Caudate nucleus (tissue), 63 donors: ENCODE measurements at places on chromosomes 3 and 15.

DNA sequence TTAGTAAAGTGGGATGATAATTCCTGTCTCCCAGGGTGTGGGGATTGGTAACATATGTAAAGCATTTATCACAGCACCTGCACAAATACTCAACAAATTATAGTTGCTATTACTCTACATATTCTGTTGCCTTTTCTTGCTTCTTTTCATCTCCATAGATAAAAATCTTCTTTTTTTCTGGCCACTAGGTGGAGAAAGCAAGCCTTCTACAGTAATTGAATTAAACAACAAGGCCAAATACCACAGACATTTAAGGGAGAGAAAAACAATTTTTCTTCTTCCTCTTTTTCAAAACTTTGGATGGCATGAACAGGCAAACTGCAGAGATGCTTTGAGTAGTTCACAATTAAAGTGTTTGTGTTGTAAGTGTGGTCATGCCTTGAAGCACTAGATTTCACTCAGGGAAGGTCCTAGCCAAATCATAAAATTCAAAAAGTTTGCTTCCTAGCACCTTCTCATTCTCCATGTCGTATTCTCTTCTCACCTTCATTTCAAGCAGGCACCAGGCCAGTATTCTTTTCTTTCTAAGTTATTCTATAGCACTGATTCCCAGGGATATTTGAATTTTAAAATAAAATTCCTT lies 493.4 kb upstream of the TGFBR2 start:
- DNase-seq = no peak

- DNase-seq = no peak
Measured at GRCh38 chr3:176286476-176287085, 910.7 kb downstream of the TBL1XR1 start.

DNA sequence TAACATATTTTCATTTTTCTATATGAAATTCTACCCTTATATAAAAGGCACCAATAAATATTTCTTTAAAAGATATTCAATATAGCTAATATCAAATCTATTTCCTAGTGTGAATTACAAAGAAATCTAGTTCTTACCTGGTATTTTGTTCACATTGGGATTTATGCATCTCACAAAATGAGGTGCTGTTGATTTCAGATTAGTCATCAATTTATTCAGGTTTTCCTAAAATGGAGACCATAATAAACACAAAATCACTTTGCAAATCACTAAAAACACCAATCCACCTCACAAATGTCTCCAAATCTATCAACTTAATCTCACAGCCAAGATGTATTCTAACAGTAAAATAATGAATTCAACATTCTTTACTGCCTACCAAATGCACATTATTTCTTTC lies 51.2 kb downstream of the MYH15 start:
- no peak for DNase-seq

- no peak for DNase-seq
Measured at GRCh38 chr3:15623535-15624440, 22.2 kb downstream of the BTD start.

DNA sequence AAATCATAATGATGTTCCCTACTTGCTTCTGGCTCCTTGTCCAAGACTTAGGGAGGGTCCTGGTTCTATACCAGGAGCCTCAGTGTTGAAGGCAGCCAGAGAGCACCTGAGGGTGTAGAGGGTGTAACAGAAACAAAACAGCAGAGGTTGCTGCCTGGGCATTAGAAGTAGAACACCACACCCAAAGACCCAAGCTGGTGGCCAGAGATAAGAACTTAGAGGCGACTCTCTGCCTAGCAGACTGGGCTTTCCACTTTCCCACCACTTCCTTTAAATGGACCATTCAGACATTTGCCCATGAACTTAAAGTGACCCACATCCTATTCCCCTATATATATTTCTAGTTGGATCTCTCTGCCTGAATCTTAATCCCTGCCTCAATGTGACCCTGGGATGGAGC lies 189.8 kb downstream of the KLF13 start:
- no peak for DNase-seq

DNA sequence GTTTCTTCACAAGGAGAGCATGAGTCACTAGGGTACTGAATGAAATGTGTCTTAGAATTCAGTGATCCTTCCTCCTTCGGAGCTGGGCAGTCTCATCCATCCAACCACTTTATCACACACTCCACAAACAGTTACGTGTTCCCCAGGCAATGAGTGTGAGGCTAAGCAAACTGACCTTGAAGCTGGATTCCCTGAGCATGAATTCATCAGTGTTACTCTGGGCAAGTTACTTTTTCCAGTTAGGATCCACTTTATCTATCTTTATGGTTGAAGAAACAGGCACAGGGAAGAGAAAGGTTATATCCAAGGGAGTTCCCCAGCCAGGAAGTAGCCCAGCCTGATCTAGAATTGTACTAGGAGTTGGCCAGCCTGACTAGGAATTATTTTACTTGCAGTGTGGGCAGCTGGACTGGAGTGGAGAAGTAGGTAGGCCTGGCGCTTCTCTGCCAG lies 17.1 kb upstream of the GCNT3 start:
- no peak for DNase-seq

DNA sequence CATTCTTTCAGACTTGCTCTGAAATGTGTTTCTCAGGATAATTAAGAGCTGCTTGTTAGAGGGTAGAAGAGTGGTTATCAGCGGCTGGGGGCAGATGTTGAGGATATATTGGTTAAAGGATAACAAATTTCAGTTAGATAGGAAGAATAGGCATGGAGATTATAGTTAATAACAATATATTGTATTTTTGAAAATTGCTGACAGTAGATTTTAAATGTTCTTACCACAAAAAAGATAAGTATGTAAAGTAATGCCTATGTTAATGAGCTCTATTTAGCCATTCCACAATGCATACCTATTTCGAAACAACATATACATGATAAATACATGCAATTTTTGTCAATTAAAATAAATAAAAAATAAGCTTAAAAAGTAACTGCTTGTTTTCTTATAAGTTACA lies 123.3 kb downstream of the SERPINI1 start:
- no peak for DNase-seq

DNA sequence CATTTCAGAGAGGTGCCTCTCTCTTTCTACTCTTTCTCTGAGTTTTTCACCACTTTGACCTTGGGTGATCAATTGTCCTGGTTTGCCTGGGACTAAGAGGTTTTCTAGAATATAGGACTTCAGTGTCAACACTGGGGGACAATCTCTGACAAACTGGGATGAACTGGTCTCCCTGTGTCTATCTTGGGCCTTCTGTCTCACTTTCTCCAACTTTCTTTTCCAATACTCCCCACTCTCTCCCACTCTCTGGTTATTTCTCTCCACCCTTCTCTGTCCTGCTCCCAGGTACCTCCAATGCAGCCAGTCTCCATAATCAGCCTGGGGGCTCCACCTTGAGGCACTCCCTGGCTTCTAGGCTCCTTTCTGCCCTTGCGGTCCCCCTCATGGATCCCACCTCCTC lies 4.7 kb upstream of the ITGA11 start:
- no peak for DNase-seq

DNA sequence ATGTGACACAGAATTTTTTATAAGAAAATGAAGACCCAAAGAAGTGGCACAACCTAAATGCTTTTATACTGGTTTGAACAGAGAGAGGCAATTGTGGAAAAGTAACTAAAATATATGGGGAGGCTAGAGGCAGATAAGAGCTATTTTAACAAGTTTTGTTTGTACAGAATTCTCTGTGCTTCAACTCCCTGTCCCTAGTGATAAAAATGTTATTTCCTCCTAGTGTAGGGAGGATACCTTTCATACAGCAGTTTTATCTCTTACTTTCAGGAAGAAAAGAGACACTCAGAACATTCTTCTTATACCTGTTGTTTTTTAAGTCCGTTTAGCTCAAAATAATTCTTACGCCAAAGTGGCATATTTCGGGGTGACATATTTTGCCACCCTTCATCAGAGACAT lies 21.2 kb upstream of the ZNF639 start:
- DNase-seq = no peak

DNA sequence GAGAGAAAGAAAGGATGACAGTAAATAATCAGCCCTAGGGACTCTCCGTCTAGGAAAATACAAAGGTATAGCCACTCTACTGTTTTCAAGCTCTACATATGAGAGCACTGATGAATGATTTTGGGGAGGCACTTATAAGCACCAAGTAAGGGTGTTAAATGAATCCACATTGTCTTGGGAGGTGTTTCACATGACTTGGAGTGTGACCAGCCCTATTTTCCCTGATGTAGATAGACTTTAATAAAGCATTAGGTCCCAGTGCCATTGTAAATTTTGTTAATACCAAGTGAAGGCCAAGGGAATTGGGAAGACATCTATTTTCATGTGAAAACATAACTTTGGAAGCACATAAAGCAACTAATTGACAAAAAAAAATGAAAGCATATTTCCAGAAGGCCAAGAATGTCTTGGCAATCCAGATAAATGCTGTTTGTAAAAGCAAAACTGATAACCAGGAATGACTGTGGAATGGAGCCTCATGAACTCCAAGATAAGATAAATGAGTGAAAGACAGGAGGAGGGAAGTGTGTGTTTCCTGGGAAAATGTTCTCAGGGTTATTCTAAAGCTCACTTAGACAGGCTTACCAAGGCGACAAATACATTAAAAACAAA lies 96.0 kb upstream of the MYZAP start:
- no peak for DNase-seq

DNA sequence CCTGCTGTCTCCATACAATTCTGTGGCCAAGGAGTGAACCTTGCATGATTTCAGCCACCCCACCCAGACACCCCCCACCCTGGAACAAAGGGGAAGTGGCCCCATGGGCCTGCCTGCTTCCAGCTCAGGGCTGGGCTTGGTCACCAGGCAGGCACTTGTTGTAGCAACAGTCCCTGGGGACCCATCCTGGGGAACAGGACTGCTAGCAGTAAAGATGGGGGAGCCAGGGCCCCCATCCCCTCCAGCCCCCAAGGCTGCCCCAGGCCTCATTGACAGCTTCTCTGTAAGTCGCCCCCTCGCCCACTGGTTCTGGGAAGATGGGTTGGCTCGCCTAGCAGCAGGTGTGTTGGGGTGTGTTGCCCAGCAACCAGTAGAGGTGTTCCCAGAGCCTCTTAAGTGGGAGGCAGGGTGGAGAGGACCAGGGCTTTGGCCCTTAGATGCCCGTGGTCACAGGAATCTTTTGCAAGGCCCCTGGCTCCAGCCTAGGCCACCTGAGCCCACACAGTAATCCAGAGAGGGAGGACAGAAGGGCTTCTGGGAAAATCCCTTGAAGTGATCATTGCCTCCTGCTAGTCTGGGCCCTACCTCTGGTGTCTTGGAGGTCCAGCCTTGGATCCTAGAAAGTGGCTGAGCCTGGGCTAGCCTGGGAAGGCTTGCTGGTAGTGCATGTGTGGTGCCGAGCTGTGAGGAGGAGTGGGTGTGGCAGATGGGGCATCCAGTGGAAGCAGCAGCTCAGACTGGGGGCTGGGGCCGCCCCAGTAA lies 48.9 kb downstream of the CYP11A1 start:
- peak; percentile 30 for DNase-seq

- DNase-seq = no peak
Measured at GRCh38 chr15:80442728-80443403, 38.7 kb downstream of the ARNT2 start.
